ENCODE measurements at places on chromosomes 2 and 18.

DNA sequence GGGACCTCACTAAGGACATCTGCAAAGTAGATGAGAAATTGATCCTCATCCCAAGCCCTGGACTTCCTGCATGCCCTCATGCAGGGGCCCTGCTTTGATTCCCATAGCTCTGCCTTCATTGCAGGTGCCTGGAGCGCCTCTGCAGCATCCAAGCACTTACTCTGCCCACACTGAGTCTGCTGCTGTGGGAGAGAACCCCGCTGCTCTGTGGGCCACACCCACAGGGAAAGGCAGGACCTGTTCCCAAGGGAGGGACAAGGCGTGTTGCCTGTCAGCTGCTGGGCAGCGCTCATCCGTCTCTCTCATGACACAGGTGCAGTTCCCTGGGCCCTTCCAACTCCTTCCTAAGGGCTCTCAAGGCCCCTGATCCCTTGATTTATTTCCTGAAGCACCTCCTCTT, 266.8 kb upstream of the SMIM21 start:
- DNase-seq, result no peak

DNA sequence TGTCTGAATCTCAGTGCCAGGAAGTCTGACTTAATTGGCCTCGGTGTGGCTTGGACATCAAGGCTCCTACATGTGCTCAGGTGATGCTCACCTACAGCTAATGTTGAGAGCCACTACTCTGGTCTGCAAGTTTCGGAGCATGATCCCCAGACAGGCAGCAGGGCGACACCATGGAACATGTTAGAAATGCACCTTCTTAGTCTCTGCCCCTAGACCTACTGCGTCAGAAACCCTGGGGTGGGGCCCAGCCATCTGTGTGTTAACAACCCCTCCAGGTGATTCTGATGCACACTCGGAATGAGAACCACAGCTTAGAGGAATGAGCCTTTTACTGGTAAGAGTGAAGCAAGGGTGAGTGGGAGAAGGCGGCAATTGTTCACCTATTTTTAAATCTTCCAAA, 86.9 kb upstream of the NABP1 start:
- DNase-seq, result no peak

DNA sequence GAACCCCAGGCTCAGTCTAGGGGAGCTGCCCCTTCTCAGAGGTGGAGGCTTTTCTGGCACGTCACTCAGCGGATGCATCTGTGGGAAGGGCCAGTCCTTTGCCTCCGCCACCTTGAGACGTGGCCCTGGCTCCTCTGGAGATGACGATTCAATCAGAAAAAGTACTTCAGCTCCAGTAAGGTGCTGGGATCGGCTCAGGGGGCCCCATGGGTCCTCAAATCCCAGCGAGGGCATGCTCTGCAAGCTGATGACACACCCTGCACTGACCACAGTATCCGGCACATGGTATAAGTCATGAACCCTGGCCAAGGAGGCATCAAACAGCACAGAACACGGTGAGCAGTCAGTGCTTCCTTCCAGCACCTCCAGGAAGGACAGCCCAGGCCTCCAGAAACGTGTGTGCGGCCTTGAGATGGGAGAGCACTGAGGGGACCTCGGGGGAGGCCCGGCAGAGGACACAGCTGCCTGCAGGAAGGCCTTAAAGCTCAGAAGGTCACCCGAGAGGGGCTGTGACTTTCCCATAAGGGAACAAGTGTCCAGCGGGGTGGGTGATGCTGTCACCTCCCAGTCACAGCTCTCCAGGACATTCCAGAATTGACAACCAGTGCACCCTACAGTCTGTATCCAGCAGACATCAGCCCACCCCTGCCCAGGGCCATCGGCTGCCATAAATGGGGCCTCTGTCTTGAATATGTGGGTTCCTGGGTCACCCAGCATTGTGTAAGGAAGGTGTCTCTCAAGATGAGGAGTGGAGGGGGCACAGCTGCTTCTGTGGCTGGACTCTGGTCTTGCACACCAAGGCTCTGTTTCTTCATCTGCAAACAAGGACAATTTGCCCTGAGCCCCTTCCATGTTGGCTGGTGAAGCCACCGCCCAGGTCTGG, 205.8 kb downstream of the NDUFA10 start:
- no peak for DNase-seq

DNA sequence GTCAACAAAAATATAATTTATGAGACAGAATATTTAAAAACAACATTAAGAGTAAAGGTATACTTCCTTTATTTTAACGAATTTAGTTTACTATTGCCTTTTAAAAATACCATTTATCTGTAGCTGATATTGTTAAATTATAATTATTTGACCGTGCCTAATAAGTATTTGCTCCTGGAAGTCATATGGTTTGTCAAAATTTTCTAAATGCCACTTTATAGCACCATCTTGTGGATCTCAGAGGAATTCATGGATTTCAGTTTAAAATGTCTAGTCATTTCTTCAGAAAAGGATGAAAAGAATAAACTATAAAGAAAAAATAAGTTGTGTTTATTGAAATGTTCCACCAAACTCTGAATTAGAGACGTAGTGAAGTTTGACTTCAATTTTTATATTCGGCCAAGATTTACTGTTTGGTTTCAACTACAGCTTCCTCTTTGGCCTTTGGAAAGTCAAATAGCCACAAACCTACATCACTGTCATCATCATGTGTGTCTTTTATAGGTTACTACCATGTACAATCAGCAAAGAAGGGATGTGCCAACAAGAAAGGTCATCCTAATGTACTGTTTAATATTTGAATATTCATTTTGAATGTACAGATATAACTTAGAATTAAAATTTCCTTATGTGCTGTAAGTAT, 10.3 kb upstream of the FTCDNL1 start:
- DNase-seq, result no peak

DNA sequence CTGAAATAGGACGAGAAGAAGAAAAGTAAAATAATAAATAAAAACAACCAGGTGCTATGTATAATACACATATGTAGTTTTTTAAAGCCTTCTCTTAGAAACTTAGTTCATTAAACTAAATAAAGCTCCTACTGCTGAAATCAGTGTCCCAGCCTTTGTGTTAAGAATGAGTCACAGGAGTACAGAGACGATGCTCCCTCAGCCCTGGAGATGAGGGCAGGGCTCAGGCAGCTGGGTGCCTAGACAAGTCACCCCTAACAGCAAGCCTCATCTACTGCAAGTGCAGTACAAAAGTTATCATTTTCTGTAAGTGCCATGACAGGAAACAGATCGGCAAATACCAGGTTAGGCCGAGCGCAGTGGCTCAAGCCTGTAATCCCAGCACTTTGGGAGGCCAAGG, 18.2 kb downstream of the KIDINS220 start:
- DNase-seq, result no peak
